Aorta (tissue), 5 donors: ENCODE measurements at places on chromosomes 3 and 15.

GRCh38 chr15:62958528-62959363 is 83.8 kb upstream of the TPM1 start:
- no peak for DNase-seq

- no peak for DNase-seq
Measured at GRCh38 chr3:41031401-41031800, 167.9 kb upstream of the CTNNB1 start.

DNA sequence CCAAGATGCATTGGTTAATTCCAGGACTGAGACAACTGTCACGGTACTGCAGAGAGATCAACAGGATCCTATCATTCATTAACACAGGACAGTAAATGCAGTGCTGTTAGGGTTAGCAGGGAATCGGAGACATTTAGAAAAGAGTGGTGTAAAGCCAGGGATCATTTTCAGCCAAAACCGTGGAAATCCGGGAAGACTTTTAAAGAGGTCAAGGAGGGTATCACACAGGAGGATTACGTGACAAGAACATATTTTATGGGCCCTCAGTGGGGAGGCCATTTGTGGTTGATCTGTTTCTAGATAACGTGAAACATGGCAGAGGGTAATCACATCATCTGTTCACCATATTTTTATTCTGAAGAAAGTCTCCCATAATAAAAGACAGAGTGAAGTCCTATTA is 216.1 kb downstream of the PTPRG start:
- no peak for DNase-seq

- DNase-seq = no peak
Measured at GRCh38 chr15:88391006-88391405, 76.2 kb downstream of the MRPL46 start.
